ENCODE measurements at places on chromosomes 5 and 9.
A peak's percentile ranks its signal among the peaks of the same experiment; 100 is the strongest.

DNA sequence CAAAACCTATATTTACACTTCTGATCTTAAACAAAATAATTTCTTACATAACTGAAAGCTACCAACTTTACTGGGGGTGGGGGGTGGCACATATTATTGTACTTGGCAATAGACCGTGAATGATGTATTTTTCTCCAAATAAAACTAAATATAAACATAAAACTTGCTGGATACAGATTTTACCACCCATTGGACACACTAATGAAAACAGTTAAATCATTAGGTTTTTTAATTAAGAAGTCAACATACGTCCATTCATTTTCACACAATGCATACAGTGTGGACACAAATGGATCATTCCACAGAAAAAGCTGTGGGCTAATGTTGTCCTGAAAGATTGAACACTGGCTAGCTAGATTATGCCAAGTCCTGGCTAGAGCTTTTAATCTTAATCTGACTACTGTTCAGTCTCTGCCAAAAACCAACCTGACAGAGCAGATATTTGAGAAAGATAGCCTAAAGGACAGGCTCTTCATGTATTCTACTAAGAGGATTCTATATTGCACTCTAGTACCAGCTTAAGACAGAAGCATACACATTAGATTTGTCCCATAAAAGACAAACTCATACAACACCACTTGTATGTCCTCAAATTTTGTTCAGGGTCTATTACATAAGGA lies 118.1 kb downstream of the SIL1 start:
- no peak for DNase-seq

DNA sequence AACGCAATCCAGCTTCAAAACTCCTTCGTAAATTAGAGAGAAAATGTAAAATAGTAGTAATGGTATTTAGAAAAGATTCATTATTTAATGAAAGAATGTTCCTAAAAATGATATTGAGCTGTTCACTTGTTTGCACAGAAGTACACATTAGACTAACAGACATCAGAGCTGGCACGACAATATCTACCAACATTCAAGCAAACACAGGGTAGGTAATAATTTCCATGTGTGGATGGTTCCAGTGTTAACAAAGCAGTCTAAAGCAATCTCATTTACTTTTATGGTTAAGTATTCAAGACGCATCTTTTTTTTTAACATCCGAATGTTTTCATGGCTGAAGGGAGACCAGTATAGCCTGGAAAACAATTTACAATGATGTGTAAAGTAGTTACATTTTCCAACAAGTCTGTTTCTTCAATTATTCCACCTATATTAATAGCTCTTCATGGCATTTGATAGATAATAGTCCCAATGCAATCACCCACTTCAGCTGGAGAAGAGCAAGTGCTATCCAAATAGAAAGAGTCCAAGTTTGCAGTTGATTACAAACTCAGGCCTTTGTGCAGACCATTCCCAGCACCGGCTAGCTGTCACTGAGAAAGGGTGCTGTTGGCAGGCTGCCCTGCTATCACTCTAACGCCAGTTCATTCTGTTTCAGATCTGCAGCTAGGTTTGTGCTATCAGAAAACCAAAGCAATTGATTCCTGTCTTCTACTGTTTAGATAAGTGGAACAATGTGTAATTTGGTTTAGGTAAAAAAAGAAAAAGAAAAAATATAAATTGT lies 458.8 kb downstream of the DTWD2 start:
- DNase-seq: no peak

- DNase-seq: peak; percentile 23
These were observed 115.3 kb downstream of the GDNF start for GRCh38 chr5:37724395-37725125.

GRCh38 chr5:97049175-97049574 lies 93.2 kb downstream of the LIX1 start:
- DNase-seq: no peak

DNA sequence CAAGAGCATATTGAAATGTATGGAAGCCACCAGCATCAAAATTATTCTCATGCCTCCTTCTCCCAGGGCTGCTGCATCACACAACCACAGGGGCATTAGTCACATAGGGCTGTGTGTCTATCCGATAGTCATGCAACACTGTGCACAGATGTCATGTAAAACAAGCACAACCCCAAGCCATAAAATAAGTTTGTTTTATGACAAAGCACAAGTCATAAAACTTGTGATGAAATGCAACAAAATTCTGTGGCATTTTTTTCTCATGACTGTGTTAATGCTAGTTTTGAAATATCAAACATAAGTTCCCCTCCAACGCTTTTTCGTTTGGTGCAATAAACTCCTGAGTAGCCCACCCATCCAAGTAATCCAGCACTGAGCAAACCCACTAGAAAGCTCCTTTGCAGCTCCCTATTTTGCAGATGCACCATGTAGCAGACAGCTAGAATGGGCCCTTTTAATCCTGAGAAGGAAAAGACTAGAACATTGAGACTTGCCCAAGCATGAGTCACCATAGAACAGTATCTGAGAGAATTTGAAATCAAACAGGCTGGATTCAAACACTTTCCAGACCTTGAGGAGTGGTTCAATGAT lies 93.3 kb upstream of the ZNF366 start:
- DNase-seq: peak; percentile 93

GRCh38 chr5:96961053-96961452 lies 25.2 kb downstream of the LNPEP start:
- DNase-seq: no peak

DNA sequence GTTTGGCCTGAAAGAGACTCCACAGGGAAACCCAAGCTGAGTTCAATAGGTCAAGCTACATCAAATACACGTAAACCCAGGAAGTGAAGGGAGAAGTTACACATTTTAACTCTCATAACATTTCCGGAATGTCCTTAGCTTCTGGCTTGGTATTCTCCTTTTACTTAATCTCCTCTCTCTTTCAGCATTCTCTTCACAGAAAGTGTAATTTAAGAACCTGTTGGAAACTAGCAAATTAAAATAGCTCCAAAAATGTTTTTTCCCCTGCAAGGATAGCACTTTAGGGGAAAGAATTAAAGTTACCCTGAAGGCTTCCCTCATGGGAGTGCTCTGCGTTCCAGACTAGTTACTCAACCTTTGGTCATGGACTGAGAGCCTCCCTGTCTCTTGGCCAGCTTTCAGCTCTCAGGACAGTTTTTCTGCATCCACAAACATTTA lies 292.7 kb upstream of the TARS1 start:
- DNase-seq: peak; percentile 85

GRCh38 chr9:80797831-80798688 lies 891.3 kb downstream of the TLE1 start:
- no peak for DNase-seq

GRCh38 chr5:78533356-78533755 lies 115.2 kb downstream of the LHFPL2 start:
- no peak for DNase-seq

DNA sequence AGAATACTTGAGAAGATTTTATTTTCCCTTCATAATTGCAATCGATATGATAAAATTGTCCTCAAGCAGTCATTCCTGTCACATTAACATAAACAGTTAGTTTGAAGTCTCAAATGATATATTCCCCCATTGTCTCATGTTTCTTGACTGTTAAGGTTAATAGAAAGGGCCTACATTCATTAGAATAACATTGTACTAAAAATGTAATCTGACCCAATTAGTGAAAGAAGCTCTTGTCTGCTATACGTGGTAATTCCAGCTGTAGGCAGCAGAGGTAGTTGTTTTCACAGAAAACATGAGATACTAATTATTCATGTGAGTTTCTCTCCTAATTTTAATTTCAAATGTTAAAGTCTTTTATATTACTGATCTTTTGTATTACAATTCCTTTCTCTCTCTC lies 25.9 kb upstream of the AP3B1 start:
- DNase-seq: peak; percentile 18

DNA sequence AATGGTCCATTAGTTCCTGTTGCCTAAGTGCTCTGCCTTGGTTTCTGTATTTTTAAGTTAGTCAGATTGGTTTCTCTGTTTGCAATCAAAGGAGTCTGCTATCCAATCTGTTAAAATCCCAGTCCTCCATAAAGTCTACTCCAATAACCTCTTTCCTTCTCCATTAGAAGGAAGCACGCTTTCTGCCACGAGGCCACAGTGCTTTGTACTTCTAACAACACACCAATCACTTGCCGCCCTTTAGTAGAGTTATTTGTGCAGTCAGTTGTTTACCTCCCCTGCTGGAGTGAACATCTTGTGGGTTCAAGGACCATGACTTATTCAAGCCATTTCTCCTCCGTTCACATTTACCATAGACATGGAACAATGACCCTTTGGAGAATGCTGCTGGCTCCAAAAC lies 69.0 kb downstream of the GLRA1 start:
- DNase-seq: no peak

GRCh38 chr5:122311961-122312590 lies at the start of gene SNCAIP:
Gene SNCAIP (plus strand): TSS chr5:122312237. CDS start chr5:122391135, 78,898 bp downstream.
- DNase-seq: peak; percentile 47

DNA sequence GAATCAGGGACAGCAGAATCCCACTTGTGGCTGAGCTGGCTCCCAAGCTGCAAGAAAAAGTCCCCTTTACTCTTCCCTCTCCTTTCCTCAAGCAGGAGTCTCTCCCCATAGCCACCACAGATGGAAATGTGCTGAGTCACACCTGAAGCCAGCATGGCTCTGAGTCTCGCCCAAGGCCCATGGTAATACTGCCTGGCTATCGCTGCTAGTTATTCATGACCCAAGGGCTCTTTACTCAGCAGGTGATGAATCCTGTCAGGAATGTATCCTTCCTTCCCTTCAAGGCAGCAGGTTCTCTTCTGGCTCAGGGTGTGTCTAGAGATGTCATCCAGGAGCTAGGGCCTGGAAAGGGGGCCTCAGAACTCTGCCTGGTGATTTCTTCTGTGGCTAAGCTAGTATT lies 403.3 kb upstream of the PTPRD start:
- DNase-seq: peak; percentile 32

DNA sequence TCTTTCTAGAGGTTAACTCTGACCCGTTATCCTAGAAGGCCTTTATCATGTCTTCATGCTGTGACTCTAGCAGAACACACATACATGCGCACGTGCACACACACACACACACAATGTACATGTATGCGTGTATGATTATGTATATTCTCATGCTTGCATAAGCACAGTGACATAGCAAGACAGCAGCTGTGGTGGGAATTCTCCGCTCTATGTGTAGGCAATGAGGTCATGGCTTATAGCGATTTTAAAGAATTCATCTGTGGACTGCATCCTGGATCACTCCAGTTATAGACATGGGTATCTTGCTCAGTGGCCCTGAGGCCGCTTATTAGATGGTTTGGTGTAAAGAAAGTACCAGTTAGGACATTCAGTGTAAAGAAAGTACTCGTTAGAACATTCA lies 106.2 kb downstream of the FBXL7 start:
- no peak for DNase-seq

- DNase-seq: peak; percentile 25
These were observed 249.7 kb upstream of the TMEM161B start for GRCh38 chr5:88518131-88519016.

GRCh38 chr5:172748341-172748843 lies 22.6 kb downstream of the DUSP1 start:
- no peak for DNase-seq

DNA sequence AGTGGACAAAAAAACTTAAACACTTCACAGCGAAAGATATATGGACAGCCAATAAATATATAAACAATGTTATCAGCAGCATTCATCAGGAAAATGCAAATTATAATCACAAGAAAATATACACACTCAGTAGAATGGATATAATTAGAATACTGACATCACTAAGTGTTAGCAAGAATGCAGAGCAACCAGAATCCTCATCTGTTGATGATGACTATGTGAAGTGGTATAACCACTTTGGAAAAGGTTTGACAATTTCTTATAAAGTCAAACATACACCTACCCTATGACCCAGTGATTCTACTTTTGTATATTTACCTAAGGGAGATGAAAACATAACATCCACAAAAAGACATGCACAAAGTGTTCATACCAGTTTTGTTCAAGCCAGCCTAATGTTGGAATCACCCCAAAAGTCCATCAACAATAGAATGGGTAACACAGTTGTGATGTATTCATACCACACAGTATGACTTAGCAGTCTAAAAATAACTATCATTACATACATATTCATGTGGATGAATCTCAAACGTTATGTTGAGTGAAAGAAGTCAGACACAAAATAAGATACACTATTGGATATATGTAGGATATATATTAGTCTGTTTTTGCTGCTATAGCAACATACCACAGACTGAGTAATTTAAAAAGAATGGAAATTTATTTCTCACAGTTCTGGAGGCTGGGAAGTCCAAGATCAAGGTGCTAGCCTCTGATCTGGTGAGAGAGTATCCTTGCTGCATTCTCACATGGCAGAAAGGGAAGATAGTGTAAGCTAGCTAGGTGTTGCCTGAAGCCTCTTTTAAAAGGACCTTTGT lies 148.8 kb upstream of the ADAMTSL1 start:
- no peak for DNase-seq

GRCh38 chr5:79508794-79509193 lies 5.1 kb downstream of the HOMER1 start:
- DNase-seq: no peak

GRCh38 chr9:93306579-93307091 lies 122.7 kb downstream of the WNK2 start:
- DNase-seq: no peak

DNA sequence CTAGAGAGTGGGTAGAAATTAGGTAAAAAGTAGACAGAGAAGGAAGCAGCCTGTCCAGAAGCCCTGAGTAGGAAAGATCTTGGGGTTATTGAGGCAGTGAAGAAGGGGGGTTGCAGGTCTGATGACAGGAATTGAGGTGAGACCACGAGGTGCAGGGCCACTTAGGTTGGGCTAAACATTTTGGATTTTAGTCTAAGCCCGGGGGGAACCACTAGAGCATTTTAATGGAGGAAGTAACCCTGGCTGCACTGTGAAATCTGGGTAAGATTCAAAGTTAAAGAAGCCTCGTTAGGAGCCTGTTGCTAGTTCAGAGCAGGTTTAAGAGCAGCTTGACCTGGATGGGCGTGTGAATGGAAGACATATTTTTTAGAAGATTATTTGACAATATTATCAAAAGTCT lies 38.3 kb downstream of the MAP3K1 start:
- no peak for DNase-seq

DNA sequence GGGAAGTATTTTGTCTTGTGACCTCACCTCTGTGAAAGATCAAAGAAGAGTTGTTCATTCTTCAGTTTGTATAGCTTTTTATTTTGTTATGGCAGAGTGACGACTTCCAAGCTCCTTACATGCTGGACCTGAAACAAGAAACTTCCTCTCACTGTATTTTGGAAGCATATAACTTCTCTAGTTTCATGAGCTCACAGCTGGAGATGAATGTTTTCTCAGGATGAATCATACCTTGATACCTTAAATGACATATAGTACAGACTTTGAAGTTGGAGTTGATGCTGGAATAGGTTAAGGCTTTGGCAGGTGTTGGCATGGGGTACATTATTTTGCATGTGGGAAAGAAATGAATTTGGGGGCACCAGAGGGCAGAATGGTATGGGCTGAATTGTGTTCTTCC lies 112.5 kb downstream of the SLC25A46 start:
- peak; percentile 33 for DNase-seq

DNA sequence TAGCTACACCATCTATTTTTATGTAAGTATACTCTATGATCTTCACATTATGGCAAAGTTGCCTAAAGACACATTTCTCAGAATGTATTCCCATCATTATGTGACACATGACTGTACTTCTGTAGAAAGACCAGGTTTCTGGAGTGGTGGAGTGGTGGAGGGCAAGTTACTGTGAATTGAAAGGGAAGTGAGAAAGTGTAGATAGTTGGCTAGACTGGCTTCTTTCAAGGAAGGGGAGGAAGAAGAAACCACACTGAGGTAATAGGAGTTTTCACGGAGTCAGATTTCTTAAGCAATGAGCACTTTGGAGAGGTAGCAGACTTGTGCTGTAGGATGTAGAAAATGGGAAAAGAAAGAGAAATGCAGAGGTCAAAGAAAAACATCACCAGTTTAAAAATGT lies 50.9 kb upstream of the EQTN start:
- DNase-seq: no peak

- DNase-seq: no peak
These were observed 553.5 kb downstream of the CSNK1G3 start for GRCh38 chr5:124065508-124065907.
